ENCODE measurements at places on chromosomes 12 and 14.
A peak's percentile ranks its signal among the peaks of the same experiment; 100 is the strongest.

DNA sequence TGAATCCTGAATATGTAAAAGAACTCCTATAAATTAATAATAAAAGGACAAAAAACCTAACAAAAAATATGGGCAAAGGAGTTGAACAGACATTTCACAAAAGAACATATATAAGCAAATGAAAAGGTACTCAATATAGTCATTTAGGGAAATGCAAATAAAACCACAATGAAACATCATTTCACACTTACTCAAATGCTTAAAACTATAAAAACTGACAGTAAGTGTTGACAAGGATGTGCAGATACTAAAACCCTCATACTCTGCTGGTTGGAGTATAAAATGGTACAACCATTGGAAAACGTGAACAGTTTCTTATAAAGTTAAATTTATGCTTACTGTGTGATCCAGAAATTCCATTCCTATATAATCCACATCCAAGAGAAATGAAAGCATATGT is 247.1 kb downstream of the GXYLT1 start:
- DNase-seq, result no peak

GRCh38 chr12:51871126-51871525 is 16.8 kb upstream of the ANKRD33 start:
- DNase-seq, result no peak

- DNase-seq, result no peak
Measured at GRCh38 chr14:55122440-55122986, 6.5 kb upstream of the LGALS3 start.

GRCh38 chr12:111386885-111387284 is 18.0 kb upstream of the PHETA1 start:
- DNase-seq, result no peak

DNA sequence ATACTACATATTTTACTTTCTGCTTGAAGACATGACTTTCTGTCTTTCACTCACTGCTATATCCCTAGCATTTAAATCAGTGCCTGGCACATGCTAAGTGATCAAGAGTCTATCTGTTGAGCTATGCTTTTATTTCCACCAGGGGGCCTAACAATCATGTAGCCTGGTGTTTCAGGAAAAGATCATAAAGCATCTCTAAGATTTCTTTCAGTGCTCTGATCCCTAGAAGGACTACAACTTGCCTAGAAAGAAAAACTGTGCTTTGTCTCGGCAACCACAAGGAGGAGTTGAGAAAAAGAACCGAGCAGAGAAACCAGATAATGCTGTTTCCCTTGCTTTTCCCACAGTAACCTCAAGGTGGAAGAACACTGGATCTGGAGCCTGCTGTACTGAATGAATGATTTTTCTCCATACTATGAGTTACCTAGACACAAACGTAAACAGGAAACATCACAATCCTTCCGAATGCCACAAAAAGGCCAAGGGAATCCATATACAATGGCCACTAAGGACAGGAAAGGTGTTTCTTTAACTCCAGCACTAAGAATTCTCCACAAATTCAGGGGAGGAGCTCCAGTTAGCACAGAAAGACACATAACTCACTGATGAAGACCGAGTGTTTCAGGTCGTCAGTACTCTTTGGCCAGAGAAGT is 1.2 kb downstream of the CRY1 start:
- DNase-seq, result no peak

DNA sequence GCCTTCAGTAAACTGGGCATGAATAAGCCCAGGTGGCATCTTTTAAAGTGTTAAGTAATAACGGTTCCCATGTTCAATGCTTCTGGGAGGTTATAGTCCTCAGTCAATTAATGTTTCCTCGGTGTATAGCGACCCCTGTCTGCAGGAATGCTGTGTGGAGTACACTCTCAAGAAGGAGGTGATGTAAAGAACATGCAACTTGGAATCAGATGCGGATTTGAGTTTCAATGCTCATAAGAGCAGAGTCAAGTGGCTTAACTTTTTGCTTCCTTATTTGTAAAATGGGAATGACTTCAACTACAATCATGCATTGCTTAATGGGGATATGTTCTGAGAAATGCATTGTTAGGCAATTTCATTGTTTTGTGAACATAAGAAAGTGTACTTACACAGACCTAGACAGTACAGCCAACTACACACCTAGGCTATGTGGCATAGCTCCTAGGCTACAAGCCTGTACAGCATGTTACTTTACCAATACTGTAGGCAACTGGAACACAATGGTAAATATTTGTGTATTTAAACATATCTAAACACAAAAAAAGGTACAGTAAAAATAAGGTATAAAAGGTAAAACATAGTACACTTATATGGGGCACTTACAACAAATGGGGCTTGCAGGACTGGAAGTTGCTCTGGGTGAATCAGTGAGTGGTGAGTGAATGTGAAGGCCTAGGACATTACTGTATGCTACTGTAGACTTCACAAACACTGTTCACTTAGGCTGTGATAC is 6.7 kb upstream of the MRPS35 start:
- peak; percentile 53 for DNase-seq

DNA sequence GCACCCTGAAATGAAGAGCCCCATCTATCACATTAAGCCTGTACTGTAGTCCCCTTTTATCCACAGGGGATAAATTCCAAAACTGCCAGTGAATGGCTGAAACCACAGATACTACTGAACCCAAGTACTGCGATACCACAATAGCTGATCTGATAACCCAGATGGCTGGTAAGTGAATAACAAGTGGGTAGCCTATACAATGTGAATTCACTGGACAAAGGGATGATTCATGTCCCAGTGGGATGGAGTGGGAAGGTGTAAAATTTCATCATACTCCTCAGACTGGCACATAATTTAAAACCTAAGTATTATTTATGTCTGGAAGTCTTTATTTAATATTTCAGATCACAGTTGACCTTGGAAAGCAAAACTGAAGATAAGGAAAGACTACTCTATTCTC is 201.3 kb downstream of the GPHN start:
- no peak for DNase-seq

GRCh38 chr12:120012067-120012621 is 23.1 kb downstream of the BICDL1 start:
- peak; percentile 89 for DNase-seq

DNA sequence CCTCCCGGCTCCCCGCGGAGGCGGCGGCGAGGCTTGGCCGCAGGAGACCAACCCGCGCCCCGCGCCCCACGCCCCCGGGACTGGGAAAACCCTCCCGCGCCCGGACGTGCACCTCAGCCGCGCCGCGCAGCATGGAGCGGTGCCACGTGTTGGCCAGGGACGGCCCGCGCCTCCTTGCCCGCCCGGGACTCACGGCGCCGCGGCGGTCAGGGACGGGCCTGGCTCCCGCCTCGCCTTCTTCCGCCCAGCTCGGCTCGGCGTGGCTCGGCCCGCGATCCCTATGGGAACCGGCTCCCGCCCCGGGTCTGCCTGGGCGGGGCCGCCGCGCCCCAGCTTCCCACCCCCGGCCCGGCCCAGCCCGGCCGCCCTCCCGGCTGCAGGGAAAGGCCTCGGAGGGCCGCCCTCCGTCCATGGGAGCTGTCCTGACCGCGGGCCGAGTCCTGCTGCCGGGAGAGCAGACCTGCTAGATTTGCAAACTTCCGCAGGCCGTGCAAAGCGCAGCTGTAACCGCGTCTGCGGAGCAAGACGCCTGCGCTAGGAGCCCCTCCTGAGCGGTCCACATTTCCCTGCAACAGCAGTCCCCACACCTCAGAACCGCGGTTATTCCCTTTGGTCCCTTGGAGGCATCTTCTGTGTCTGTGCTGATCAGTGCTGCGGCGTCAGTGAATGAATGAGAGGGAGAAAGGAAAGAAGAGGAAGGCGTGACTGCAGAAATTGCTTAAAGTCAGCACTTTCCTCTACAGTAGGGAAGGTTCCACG is at the start of gene CDKL1:
Gene CDKL1, minus strand, starts transcription at position 251 of the 759 bp plus-strand sequence. CDS start 1,013 bp downstream, outside the sequence.
- peak; percentile 55 for DNase-seq

DNA sequence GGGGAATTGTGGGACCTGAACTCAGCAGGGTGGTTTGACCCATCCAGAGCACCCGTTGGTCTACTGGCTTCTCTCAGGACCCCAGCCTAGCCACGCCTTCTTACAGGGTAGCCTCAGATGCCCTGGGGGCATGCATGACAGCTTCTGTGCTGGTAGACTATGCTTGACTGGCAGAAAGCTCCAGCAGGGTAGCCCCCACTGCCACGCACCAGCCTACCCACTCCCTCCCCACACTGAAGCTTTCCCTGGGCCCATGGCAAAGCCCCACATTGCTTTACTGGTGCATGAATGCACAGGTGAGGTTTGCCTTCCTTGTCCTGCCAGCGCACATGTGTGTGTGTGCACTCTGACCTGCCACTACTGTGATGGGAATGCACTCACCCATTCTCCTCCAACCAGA is 772.2 kb downstream of the LRFN5 start:
- DNase-seq, result no peak

DNA sequence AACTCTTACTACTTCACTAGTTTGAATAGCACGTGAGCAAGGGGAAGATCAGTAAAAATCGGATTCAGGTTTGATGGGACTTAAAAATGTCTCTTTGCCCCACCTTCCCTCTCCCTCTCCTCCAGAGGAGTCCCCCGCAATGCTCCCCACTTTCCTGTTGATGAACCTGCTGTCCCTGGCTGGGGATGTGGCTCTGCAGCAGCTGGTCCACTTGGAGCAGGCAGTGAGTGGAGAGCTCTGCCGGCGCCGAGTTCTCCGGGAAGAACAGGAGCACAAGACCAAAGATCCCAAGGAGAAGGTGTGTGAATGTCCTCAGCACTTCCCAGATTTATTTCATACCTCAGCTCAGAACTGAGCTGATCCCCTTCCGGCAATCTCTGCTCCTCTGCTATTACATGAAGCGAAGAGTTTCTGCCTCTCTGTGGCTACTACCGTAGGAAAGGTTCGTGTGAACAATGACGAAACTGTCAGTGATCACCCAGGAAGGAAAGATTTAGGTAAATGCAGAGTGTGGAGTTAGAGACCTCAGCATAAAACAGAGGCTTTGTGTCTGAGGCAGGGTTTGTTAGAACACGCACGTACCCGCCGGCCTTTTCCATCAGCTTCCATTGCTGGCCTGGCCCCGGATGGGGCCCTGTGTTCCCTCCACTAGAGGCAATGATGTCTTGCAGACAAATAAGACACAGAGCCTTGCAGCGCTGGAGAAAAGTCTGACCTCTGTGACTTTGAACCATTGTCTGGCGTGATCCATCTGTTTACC is 7.4 kb upstream of the GAPDH start:
- no peak for DNase-seq

- no peak for DNase-seq
Measured at GRCh38 chr12:13206560-13206897, 10.0 kb downstream of the EMP1 start.

- no peak for DNase-seq
Measured at GRCh38 chr12:46107591-46107990, 117.2 kb upstream of the SCAF11 start.
